ENCODE measurements at places on chromosomes 1 and 21.

GRCh38 chr1:25554886-25555752, 11.7 kb downstream of the LDLRAP1 start:
- no peak for DNase-seq

DNA sequence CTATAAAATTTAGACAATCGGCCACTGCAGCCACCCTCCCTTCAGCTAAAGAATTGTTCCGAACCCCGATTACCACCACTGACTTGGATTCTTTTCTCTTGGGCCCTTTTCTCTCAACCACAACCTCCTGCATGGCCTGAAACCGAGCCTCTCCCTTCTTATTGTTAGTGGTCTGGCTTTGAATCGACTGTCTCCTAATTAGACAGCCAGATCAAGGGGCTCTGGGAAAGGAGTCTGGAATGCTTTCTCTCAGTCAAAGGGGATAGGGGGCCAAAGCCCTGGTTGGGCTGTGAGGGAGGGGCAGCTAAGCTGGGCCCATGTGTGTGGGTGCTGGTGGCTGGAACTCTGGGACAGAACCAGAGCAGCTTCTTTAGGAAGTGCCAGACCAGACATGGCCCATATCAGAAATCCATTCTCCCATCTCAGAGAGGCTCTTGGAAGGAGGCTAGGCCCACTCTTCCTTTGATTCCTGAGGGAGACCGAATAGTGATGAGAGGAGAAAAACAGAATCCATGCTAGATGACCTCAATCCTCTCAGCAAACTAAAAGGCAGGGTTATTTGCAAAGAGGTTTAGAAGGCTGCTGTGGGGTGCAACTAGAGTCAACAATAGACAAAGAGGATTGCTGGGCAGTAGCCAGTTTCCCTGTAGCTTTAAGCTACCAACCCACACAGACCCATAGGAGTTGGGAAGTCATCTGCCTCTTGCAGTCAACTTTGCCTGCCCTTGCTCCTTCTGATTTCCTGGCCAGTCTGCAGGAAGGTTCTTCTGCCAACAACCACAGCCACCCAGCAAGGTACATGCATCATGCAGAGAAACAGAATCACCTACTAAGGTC, 117.6 kb downstream of the AK5 start:
- DNase-seq: no peak

- no peak for DNase-seq
These were observed 28.9 kb downstream of the UCHL5 start for GRCh38 chr1:193030280-193030679.

- DNase-seq: no peak
These were observed 15.8 kb downstream of the GPSM2 start for GRCh38 chr1:108892356-108893140.

DNA sequence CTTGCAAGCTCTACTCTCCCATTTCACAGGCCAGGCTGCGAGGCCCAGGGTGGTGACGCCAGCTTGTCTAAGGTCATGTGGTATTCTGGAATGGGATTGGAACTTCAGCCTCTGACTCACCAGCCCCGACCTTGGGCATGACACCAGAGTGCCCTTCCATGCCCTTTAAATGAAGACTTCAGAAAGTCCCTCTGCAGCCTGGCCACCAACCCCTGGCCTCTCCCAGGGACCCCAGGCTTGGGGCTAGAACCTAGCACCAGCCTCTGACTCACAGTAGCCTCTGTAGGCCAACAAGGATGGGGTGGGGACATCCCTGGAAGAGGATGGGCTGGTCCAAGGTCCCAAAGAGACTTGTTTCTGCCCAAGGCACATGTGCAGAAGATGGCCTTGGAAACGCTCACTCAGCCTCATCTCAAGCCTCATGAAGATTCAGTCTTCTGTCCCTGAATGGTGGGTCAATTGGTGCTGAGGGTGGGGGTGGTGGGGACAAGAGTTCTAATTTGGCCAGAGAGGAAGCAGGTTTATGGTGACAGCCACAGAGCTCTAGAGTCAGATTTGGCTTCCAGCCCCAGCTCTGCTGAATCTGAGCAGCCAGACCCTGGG, 36.1 kb upstream of the RUNX3 start:
- DNase-seq: no peak

DNA sequence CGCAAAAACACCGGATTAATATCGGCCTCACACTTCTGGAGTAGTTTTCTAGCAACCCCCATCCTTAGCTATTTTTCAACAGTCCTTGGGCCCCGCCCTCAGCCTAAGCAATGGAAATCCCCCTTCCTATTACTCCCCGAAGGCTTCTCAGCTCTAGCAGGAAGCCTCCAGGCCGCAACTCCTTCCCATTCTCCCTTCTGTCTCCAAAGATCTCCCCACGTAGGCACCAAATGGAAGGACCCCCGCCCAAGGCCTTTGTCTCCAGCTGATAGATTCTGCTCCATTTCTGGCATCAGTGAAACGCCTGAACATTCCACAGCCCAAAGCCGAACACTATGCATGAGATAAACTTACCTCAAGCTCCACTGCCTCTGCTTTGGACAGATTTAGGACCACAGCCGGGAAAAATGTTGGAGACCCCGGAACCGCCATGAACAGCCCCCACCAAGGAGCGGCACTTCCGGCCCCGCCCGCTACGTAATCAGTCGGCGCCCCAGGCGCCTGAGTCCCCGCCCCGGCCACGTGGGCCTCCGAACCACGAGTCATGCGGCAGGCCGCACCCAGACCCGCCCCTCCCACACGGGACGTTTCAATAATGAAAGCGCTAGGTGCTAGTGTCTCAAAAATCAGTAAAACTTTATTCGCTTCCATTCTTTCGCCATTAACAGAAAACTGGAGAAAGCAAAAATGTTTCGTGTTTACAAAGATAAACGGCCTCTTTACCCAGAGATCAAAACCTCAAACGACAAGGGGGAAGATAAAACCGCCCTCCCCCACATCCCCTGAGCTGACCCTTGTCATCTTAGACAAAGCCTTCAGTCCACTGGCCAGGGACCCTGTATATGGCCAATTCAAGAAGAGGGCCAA, at the start of gene NRAS:
Gene NRAS, minus strand, starts transcription at position 468 of the 867 bp plus-strand sequence. CDS start 611 bp downstream, outside the sequence.
- DNase-seq: peak; percentile 89

- no peak for DNase-seq
These were observed 125.3 kb downstream of the TRABD2B start for GRCh38 chr1:47871799-47872353.

DNA sequence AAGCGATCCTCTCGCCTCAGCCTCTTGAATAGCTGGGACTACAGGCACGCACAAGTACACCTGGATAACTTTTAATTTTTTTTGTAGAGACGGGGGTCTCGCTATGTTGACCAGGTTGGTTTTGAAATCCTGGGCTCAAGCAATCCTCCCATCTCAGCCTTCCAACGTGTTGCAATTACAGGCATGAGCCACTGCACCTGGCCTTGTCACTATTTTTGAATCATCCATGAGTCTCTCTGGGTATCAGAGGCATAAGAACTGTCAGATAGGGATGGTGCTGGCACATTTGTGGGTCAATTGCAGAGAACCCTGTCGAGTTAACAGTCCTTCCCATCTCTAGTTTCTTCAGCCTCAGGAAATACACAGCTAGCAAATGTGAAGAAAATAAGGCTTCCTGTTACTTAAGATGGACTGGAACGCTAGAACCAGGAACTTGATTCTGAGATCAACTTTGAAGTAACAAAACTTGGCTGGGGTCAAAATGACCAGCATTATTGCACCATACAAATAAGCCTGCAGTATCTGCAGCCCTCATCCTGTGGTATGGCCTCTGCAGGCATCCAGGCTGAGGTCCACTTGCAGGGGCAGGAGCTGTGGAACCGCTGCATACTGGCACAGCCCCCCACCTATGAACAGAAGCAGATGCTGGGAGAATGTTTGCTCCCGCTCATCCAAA, 124.3 kb upstream of the GADD45A start:
- DNase-seq: no peak

DNA sequence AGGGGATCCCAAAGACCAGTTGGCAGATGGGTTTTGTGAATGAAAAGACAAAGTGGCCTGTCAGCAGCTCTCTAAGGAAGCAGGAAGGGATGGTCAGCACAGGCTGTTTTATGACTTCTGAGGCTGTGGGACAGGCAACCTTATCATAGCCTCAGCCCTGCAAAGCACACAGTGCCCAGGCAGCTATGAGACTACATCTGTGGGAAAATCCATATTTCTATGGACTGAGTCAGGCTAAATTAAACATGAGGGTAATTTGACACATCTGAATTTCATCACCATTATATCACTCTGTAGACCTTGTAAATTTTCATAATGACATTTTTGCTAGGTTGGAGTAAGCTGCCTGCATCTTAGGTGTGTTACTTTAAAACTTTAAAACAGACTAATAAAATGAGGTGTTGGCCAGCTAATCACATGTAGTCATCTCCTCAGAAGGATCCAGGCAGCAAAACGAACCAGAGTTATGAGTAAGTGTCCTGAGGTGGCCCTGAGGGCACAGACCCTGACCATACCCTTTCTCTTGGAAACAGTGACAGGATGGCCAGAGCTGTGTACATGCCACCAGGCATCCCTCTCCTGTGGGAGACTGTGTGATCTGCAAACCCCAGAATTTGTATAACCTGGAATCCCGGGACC, 14.6 kb downstream of the NGF start:
- DNase-seq: no peak

DNA sequence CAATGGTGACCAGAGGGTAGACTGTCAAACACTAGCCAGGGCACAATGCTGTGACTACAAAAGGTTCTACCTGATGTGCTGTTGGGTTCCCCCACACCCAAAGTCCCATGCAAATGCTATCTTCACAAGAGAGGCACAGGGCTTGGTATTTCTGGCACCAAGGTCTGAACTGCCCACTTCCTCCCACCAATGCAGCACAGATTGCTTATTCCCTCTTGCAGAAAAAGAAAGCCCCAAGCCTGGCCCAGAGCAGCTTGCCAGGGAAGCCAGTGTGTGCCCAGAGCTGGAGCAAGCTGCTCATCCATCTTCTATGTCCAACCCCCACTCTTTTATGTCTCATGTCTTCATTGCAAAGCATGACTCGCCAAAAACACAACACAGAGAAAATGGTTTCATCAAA, 149.4 kb upstream of the CAMK1G start:
- DNase-seq: no peak

DNA sequence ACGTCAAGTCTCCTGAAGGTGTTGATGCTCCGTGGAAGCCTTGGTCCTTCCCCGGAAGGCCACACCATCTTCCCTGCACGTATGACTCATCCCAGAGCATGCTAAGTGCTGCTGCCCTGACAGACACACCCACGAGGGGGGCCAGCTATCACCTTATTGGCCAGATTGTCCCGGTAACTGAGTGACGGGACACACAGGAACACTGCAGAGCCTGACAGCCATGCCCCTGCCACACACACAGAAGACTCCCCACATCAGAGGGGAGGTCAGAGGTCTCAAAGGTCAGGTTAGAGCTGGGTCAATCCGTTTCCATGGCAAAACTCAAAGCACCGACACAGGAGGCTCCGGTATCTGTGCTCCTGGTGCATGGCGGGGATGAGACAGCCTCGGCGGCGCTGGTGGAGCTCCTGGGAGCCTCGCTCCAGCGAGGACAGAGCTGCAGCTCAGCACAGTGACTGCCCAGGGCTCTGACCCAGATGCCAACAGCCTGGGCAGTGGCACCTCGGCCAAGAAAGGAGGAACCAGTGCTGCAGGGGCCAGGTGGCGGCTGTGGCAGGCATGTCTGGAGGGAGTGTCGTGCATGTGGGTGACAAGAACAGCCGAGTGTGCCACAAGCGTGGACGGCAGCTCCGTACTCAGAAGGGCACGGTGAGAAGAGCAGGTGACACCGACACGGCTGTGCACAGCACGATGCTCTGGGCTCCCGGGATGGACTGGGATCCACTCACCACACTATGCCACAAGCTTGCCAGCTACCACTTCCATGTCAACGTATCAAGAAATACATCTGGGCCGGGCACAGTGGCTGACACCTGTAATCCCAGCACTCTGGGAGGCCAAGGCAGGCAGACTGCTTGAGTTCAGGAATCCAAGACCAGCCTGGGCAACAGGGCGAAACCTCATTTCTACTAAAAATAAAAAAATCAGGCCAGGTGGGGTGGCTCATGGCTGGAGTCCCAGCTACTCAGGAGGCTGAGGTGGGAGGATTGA, 14.8 kb upstream of the TMEM240 start:
- DNase-seq: no peak

- no peak for DNase-seq
These were observed 74.0 kb upstream of the ZBTB18 start for GRCh38 chr1:243977094-243977493.

- DNase-seq: no peak
These were observed 649.5 kb upstream of the ADGRL2 start for GRCh38 chr1:81151206-81151605.
